HT1080 (cell line): ENCODE measurements at places on chromosomes 3 and 15. TPM values are rescaled to one million over a fixed set of nuclear protein-coding genes. Genes with fewer than 3 reads are reported as not detected.

DNA sequence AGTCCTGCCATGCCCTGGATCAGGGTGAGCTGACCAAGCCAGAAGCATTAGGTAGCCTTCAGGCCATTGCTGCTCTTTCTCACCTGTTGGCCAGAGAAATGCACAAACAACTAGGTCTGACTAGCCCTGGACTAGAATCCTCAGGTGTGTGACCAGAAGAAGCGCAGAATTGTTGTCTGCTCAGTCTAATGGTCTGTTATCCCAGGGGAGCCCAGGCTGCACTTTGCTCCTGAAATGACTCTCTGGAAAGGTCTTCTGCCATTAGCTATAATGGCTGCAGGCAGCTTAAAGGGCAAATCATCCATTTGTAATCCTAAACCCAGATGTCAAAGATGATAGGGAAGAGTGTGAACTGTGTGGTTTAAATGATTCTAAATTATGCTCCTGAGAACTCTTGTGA is 246.1 kb downstream of the NFKBIZ start:
- DNase-seq = no peak

Gene MRPL47
- total RNA-seq = 146 and 148 TPM in 2 replicates

DNA sequence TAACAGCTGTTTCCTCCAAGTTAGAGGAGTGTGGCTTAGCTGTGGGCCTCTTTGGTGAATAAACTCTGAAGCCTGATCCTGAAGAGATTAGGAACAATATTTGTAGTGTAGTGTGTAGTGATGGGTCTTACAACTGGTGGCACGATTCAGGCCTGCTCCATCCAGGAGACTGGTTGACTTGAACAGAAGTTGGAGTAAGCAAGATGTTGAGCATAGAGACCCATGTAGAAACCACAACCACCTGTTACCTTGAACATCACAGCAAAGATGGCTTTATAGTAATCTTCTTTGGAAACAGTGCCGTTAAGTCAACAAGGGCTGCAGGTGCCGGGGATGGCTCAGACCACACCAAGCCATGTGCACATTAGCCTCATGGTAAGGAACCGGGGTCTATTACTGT is 74.2 kb upstream of the RASGRP1 start:
- DNase-seq = no peak

DNA sequence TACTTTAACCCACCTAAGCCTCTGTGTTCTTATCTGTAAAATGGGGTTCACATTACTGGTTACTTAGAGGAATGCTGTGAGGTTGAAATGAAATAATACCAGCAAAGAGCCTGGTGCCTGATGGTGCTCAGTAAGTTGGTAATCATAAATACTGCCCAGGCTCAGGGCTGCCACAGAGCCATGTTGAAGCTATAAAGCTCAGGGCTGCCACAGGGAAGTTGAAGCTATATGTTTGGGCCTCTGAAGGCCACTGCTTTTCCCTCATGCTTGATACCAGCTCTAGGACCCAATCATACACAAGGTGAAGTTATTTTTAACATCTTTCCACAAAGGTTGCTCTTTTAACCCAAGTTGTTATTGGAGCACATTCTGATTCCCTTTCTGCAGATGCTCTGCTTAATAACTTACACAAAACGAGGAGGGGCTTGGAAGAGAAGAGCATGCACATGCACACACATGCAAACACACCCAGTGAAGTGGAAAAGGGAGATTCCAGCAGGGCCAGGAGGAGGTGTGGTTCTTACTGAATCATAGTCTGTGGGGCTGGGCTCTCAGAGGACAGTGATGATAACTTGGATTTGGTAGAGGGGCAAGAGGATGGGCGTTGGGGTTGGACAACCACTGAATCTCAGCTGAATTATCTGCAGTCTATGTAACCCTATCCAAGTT is 17.4 kb downstream of the PARP14 start:
- DNase-seq = no peak

GRCh38 chr3:45844616-45845015 is 2.7 kb upstream of the LZTFL1 start:
- DNase-seq = no peak

DNA sequence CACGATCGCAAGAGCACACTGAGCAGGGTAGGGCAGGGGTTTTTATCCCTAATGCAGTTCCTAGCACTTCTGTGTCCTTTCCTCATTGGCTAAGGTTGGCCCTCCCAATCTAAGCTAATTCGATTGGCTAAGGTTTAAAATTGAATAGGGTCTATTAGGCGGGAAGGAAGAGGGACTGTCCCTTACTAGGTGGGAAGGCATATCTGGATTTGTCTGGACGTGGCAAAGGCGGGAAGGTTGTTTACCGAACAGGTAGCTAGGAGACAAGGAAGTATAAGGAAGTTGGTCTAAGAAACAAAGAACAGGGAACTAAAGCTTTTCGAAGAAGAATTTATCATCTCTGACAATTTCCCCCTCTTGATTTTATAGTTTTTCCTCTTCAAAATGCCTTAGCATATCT is 24.8 kb upstream of the ATG7 start:
- no peak for DNase-seq

Gene FBXO40
- 0.03 and 0.05 TPM in 2 replicates for total RNA-seq
